ENCODE measurements at places on chromosomes 2 and 18.
A peak's percentile ranks its signal among the peaks of the same experiment; 100 is the strongest.

DNA sequence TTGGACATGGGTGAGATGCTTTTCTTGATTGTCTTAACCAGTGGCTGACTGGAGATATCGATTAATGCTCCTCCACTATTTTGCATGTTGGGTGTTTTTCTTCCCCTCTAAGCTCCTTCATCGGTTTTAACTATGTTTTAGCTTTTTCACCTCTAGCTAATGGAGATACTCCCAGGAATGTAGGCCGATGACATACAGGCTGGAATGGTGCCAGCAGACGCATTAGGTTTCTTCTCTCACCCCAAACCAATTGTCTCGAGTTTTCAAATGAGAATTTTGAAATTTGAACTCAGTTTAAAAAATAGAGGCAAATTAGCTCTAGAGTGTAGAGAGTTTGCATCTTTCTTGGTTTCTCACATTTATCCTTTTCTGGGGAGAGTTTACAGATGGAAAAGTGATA is 247.6 kb downstream of the RPRM start:
- no peak for DNase-seq

DNA sequence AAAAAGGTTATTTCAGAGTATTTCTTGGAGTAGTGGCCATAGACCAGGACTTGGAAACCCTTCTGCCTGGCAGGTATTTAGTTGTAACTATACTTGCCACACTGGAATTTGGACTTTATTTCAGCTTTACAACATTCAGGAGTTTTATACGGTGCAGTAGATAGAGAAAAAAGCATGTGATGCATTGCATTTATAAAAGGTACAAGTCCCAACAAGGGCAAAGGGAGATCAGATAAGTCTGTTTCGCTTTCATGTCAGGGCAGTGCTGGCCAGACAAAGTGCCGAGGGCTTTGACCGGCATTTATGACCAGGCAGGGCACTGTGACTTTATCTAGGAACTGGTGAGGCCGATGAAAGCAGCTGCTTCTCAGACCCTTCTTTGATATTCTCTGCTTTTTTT is 145.4 kb downstream of the RTN4 start:
- DNase-seq: no peak

- DNase-seq: no peak
These were observed 2.3 kb upstream of the PSD4 start for GRCh38 chr2:113171334-113172075.

DNA sequence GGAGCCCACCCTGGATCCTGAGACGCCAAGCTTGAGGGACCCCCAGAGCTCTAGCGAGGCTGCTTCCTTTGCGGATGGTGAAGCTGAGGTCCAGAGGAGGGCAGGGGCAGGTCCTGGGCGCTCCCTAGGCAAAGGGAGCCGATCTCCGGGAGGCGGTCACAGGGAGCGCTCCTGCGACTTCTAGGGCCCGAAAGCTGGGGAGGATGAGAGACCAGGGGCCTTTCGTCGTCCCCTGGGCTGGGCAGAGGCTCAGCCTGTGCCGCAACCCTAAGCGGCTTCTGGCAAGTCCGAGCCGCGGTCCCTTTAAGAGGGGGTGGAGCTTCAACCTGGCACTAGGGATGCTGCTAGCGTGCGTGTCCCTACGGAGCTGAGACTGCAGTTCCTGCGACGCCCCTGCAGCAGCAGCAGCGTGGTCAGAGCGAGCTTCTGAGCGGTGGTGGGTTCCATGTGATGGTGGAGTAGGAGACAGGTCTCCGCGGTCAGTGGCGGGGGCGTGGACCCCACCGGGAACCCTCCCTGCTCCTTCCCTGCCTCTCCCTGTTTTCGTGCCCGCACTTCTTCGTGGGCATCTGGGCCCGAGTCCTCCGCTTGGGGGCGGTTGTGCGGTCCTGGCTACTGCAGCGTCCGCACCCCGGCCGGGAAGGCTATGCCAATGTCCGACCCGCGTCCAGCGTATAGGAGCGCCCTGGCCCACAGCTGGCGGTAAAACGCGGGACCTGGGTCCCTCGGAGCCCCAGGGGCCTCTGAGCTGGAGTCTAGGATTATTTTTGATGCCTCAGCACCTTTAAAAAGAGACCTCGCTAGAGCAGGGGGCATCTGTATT is 154.6 kb downstream of the CCDC74A start:
- peak; percentile 73 for DNase-seq

DNA sequence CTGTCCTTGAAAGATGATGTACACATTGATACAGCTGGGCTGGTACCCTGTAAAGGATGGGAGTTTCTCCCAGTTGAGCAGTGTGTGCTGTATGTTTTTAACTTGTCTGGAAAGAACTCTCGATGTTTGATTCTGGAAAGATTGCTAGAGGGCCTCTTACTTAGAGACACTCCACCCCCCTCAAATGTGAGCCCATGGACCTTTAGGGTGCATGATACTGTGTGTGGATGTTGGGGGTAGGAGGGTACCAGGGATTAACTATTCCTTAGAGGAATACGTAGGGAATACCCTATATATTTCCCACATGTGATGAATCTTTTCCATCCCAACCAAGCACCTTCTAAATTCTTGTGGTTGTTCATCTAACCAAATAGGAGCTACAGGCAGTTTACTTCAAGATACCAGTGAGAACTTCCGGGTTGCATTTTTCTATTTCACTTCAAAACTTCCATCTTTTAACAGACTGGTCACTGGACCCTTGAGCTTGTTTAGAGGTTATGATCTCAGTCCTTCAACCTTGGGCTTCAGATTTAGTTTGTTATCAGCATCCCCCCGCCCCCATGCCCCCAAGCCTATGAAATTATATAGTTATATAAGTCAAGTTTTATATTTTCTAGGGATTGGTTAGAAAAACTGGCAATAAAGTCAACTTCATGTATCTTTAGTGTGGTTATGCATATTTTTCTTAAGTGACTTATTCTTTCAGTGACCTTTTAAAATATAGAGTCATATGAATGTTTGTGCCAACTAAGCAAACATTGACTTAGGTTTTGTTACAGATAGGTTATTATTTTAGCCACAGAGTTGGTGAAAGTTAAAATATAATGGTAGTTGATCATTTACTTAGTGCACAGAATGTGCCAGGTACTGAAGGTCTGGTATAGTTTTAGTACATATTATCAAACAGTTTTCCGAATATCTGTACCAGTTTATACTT is 18.2 kb downstream of the AFTPH start:
- no peak for DNase-seq

DNA sequence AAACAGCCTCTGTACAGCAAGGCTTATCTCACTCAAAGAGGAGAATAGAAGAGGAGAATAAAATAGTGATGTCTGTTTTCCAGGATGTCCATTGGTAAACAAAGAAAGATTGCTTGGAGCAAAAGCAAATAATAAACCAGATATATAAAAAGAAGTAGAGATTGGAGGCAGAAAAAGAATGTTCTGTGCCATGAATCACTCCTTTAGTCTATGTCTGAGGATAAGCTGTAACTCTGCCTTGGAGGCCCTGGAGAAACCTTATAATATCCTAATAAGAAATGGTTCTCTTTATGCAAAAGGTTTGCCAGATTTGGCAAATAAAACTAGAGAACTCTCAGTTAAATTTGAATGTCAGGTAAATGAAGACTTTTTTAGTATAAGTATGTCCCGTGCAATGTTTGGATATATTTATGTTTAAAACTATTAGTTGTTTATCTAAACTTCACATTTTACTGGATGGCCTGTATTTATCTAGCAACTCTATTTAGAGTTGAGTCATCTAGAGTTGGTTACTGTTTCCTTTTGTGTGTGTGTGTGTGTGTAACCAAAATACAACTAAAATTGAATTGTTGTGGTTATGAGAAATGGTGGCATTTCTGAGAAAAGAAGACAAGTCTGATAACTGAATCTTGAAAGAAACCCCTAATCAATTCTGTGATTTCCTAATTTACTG is 510.3 kb upstream of the SETBP1 start:
- DNase-seq: no peak

- no peak for DNase-seq
These were observed 135.8 kb downstream of the IKZF2 start for GRCh38 chr2:213015387-213016165.

GRCh38 chr2:232541961-232542714 is 2.6 kb downstream of the CHRNG start:
- DNase-seq: no peak

DNA sequence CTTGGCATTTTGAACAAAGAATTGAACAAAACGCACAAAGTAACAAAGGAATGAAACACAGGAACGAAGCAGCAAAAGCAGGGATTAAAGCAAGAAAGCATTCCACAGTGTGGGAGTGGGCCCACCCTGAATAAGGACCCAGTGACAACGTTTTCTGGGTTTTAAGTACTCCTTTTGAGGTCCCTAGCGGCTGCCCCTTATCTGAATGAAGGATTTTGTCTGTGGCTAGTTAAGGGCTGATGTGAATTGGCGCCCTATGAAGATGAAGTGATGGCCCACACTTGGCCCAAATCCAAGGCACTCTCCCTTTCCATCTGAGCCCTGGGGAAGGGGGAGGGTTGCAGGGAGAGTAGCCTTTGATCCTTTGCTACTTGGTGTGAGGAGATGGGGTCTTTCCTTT is 7.8 kb upstream of the CCDC141 start:
- no peak for DNase-seq

DNA sequence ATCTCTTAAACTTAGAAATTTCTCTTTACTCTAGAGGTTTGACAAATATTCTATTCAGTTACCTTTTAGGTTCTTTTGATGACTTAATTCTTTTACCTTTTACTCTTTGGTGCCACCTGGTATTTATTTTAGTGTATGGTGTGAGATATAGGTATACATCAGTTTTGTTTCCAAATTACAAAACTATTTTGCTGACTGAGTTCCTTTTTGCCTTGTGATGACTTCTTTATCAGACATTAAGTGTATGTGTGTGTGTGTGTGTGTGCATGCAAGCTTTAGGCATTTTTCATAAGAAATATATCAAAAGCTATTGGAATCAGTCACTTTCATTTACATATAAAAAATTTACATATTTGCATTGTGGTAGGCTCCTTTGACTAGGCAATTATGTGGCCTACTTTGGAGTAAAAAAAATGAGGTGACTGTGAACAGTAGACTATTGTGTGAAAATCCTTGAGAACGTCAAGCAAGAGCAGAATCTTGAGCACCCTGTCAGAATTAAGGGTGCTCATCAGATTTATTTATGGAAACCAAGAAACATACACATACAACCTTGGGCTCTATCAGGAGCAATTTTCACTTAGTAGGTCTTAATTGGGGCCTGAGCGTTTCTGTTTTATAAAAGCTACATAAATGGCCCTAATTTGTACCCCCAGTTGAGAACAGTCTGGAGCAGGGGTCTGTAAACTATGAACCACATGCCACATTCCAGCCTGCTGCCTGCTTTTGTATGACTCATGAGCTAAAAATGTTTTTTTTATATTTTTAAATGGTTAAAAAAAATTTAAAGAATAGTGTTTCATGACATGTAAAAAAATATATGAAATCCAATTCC is 415.9 kb downstream of the SLC4A3 start:
- DNase-seq: no peak

- DNase-seq: no peak
These were observed 141.2 kb upstream of the ST6GAL2 start for GRCh38 chr2:107027205-107027604.

DNA sequence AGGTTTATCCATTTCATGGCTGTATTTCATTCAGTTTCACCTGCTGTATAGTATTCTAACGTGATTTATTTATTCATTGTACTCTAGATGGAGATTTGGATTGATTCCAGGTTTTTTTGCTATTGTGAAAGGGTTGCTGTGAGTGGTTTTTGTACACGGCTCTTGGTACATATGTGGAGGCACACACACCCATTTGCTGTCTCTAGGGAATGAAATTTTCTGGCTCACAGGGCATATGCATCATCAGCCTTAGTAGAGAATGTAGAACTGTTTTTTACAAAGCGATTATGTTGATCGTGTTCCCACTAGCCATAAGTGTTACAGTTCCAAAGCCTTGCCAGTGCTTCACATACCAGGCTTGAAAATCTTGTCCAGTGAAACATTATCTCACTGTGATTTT is 5.1 kb downstream of the SPTBN1 start:
- no peak for DNase-seq

GRCh38 chr2:118847762-118848172 is 319 bp upstream of the EN1 start:
- DNase-seq: no peak

DNA sequence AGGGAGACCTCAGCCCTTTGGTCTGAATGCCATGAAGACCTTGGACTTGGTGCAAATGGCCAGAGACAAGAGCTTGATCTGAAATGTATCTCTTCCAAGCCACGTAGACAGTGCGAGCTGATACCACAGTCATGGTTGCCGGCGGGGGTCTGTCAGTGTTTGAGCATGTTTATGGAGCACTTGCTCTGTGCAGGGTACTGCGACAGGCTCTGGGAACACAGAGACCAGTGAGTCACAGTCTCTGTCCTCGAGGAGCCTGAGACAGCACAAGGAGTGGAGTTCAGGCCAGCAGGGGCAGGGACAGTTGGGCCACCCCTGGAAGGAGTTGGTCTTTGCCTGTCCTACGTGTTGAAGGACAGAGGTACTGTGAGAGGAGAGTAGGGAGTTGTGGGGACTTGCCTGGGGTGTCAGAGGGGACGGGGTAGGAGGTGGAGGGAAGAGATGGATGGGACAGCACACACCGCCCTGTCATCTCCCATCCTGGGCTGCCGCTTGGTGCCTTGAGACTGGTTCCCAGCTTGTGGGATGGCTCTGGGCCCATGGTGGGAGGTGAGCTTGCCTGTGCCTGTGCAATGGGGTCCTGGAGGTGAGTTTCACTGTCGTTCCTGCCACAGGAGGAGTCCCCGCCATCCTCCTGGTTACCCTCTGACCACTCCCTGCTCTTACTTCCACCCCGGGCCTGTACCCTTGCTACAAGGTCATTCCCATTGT is 39.5 kb downstream of the ATP6V1C2 start:
- no peak for DNase-seq

GRCh38 chr2:197092431-197092830 is 165.9 kb upstream of the PGAP1 start:
- no peak for DNase-seq

GRCh38 chr2:7857904-7858303 is 824.0 kb upstream of the ID2 start:
- DNase-seq: no peak

GRCh38 chr2:55163274-55163721 is 68.8 kb downstream of the CLHC1 start:
- no peak for DNase-seq

DNA sequence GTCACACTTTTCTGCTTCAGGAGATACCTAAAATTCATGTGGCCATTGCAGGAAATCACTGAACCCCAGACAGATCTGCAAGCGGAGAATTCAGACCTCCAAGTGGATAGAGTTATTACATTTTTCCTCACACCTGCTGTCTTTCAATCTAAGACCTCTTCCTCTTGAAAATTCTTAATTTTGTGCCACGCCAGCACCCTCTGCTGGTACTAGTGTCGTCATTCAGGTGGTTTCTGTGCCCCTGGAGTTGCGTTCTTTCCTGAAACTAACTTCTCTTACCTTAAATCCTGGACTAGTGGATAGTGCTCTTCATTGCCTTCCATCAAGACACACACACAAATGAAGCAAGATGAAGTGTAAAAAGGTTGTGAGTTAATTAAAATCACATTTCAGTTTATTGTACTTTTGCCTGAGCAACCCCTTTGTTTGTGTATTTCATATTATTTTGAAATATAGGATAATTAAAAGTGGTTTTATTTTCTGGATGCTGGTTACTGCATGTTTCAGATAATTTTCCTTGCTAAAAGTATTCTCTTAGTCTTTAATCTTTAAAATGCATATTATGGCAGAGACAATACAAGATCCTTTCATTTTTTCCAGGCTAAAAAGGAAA is 1.6 kb upstream of the DNER start:
- no peak for DNase-seq
